T-helper 2 cell treated with Interferon-gamma antibody and Interleukin-4, amounts not matched to agents 5 μg/mL and 100 μg/mL, for 36 hours (primary cell): ENCODE measurements at places on chromosomes 1 and 21.
A peak's percentile ranks its signal among the peaks of the same experiment; 100 is the strongest.

GRCh38 chr1:153343040-153343681 is 5.5 kb downstream of the PGLYRP4 start:
- peak; percentile 2 for DNase-seq

DNA sequence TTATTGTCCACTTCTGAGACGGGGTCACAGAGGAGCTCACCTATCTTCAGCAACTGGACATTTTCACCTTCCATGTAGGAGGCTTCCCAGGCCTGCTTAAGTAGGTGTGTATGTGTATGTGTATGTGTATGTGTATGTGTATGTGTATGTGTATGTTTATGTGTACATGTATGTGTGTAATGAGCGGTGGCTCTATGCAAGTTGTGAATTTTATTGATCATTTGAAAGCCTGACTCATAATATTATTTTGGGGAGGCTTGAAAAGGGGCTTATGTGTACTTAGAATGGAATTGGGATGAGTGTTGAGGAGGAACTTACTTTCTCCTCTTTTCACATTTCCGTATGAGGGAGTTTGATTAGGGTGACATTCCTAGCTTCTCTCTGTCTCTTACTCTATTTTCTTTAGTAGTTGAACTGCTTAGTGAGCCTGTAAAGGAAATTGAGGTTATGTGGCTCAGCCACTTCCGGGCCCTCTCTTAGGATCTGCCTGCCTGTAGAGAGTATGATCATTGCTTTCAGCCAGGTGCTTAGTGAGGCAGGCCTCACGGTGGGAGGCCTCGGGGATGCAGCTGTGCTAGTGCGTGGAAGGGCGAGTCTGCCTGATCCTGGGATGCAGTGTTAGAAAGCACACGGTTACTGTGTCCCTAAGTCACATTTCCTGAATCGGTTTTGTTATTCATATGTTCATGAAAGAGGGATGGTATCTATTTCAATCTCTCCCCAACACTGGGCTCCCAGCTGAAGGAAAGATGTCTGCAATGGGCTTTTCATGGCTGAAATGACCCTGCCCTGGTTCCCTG is 61.0 kb downstream of the IER5 start:
- peak; percentile 75 for DNase-seq

DNA sequence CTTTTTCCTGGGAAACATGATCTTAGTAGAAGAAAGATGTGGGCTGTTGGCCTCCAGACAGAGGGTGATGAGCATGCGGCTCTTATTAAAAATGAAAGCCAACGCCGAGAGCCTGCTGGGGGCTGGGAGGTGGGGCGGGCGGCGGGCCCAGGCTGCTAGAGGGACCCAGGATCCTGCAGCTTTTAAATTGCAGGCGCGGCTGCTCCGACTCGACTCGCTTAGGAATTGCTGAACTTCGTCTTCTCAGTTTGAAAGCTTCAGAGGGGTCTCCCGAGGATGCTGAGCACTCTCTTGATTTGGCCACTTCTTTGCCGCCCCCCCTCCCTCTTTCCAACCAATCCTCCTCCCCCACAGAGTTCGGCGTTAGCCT is 1.2 kb downstream of the AGPAT3 start:
- no peak for DNase-seq

DNA sequence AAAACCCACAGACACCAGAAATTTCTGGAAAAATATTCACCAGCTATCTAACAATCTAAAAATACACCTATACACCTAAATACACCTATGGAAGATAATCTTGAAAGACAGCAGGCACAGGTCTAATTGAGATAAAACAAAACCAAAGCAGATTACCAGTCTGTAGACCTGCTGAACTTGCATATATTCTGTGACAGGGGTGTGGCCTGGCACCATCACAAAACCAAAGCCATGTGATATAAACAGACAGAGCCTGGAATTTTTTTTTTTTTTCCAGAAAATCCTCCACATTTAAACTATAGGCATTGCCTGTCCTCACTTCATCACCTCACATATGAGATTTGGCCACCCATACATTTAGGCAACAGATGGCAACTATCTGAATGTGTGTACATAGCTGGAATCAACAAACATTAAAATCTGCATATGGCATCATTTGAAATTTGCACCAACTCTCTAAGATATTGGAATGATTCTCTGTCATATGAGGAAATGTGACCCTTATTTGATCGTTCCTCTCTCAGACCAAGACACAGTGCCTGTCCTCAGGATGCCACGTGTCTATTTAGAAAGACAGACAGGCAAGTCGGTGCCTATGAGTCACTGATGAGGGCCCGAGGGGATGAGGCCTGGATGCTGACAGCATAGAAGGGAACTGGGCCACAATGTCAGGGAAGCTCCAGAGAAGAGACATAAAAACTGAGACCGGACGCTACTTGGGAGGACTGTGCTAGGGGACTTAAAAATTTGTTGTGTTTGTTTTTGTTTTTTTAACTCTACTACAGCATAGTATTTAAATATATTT is 32.6 kb downstream of the NMNAT2 start:
- DNase-seq, result no peak

DNA sequence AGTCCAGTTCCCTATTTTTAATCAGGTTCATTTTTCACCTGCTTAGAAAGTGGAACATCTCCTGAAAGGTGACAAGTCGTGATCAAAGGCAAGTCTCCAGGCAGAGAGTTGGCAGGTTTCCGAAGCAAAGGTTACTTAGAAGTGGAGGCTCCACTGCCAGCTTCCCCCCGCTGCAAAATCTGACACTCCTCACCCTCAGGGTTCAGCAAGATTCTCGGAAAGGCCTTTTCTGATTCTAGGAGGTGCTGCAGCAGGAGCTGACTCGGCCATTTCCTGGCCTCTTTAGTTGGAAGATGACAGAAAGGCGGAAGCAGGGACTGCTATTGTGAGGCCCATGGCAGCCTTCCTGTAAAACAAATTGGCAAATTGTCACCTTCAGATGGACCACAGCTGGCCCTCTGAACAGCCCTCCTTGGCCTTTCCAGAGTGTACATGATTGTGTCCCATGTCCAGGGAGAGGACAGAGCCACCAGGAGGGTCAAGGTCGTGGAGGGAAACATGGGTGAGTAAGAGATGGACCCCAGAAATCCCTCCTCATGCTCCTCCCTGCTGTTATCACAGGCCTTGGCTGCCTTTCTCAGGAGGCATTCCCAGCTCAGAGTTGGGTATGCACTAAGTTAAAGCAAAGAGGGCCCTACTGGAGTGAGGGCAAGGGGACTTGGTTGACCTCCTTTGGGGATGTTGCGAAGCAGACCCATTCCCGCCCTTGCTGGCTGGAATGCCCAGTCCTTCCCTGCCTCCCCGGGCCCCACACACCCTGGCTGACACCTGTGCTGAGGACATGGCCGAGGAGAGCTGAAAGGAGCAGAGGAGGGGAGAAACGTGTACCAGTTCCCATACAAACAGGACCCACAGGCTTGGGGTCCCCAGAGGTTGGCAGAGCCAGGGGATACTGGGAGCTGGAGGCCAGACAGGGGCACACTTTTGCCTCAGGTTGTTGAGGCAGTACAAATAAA is 115.5 kb upstream of the IRF2BP2 start:
- peak; percentile 59 for DNase-seq

DNA sequence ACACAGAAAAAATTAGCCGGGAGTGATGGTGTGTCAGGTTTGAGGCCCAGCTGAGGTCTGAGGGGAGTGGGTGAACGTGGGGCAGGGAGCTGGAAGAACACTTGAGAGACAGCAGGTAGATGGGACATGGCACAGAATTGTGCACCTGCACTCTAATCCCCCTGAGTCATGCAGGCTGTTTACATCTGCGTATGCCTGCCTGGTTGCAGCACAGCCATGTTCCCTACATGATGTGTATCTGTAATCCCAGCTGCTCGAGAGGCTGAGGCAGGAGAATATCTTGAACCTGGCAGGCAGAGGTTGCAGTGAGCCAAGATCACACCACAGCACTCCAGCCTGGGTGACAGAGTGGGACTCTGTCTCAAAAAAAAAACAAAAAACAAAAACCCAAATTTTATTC is 44.8 kb downstream of the ATP5PO start:
- DNase-seq, result no peak

DNA sequence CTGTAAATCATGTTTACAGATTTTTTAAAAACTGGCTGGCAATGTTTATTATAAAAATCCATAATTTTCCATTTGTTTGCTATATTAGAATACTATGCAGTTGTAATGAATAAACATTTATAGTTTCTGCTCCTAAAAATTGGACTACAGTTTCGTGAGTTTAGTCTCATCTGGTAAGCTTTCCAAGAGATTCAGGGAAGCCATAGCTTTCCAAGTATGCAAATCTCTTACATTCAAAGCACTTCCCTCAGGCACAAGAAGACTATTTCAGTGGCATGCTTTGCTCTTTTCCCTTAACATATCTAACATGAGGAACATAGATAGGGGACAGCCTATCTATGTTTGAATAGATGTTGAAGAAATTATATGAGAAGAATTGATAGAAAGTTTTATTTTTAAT is 77.2 kb downstream of the ADGRL2 start:
- no peak for DNase-seq
